NCI-H2081 treated with DMSO at 0.1 percent for 48 hours (cell line): ENCODE measurements at places on chromosomes 4 and X.

DNA sequence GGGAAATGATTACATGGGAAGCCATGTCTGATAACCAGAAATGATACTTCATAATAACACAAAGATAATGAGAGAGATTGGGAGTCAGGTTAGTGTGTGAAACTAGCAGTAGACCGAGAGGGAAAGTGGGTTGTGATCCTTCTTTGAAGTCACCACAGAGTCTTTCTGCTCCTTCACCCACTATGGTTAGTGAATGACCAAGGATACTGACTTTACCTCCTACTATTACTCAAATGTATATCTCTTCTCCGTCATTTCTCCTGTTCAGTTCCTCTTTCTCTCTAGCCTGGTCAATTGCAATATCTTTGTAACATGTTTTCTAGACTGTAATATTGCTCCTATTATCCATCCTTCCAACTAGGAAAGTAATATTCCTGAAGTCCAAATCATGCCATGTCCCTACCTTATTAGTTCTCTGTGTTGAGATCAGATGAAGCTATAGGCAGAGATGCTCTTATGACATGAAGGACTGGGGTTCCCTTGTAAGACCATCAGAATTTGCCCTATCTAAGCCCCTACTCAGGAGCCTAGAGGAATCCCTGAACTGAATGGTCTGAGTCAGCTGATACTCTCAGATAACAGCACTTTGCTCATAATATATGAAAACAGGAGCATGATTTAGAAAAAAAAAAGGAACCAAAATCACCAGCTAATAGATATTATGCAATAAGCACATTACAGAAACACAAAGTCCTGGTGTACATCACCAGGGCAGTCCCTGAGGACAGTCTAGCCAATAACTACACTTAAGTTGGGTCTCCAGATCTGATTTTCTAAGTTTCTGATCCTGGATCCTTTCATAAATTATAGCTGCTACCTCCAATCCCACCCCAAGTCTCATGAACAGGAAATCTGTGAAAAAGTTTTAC lies 81.2 kb downstream of the SHROOM3 start:
- DNase-seq, result no peak

GRCh38 chr4:116547632-116548031 lies 537.7 kb downstream of the TRAM1L1 start:
- no peak for DNase-seq

DNA sequence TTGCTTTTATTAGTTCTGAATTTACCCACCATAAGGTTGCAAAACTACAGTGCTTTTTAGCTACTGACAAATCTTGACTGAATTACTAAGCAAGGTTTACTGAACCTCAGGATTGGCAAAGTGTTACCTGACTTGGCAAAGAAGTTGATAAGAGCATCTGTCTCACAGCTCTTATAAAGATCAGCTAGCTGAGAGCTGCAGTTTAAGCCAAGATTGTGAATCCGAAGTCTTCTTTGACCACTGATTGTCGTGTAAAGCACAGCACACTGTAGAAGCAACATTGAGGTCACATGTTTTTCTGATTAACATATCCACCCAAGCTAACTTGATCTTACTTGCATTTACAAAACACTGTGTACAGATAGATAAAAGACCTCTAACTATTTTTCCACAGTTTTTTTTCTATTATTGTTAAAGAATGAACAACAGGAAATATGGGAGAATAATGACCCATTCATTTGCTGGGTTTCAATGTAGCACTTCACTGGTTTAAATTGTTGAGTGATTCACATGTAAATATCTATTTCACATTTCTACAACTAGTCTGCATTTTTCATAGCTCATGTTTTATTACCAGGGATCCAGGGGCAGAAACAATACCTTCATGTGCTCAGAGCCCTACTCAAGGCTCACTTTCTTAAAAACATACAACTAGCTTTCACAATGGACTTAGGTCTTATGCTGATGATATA lies 54.0 kb downstream of the METTL14 start:
- no peak for DNase-seq

GRCh38 chr4:184215709-184216328 lies 1.9 kb downstream of the ENPP6 start:
- no peak for DNase-seq

DNA sequence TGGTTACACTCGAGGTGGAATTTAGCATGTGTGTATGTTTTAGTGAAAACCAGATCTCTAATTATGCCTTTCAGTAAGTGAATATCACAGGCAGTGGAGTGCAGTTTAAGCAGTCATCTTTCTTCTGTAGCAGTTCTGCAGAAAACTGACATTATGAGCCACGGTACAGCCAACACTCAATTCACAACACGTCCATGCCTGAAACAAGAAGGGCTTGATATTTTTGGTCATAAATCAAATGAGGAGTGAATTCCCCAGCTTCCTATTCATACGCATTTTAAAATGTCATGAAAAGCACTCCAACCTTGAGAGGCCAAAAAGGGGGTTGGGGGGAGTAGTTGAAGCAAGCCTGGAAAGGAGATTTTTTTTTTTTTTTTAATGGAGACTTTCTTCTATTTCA lies 316.7 kb downstream of the ARHGAP10 start:
- DNase-seq, result no peak

DNA sequence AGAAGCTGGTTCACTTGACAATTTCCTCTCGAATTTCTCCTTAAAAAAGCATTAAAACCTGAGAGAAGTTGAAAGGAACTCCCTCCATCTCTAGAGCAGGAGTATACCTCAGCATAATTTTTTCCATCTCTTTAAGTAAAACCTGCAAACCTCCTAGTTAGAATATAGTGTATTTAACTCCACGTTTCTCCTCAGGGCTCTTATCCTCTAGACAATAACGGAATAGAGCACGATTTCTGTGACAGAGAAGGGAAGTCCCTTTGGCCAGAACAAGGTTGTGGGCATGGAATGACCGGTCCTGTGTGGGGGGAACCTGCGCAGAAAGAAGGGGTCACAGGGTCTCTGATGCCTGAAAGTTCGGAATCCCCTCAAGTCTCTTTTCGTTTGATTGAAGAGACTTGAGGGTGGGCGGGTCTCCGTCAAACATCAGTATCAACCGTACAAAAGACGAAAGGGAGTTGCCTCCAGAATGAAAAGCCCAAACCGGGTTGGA lies 697 bp downstream of the ZNF280C start:
- DNase-seq, result no peak

DNA sequence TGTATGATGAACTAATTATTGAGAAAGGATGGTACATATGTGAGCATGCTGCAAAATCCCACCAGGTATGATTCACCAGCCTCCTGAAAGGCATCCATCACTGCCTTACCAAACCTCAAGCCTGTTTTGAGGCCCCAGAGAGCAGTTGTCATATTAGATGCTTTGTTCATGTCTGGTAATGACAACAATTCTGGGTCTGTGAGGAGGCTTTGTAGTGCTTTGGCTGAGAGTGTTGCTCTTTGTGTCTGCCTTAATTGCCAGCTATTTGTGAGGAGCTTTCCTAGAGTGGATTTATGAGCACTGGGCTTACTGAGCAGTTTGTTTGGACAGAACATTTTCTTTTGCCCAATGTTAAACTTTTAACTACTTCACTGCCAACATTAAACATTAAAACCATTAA lies 69.2 kb downstream of the HEPH start:
- DNase-seq, result no peak

DNA sequence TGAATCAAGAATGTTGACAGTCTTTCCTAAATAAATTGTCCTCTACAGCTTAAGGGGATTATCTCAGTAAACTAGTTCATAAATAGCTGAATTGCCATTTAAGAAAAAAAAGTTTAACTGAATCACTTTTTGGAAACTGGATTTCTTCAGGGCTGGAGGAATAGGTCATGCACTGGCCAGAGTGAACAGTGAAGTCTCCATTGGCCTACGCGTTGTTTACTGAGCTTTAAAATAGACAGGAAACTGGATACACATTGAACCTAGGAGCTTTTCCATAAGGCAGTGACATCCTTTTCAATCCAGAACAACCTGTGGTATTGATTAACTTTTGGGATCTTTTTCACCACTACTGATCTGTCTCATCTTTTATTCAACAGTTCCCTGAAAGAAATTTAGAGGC lies 58.0 kb downstream of the COL4A6 start:
- DNase-seq, result no peak

DNA sequence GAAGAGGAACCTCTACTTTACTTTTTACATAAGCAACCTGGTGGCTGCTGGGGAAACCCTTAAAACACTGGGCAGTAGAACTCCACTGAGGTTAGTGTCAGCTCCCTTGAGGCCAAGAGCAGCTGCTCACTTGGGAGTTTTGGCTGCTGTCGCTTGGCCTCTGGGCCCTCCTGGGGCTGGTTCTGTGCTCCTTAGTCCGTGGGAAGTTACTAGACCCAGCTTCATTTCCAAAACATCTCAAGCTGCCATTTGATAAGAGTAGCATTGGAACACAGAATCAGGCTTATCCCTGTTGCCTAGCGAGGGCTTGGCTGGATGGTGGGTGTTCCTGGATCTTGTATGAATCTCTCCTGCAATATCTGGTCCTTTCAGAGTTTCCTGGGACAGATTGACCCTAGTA lies 26.1 kb downstream of the RNF4 start:
- DNase-seq, result no peak

DNA sequence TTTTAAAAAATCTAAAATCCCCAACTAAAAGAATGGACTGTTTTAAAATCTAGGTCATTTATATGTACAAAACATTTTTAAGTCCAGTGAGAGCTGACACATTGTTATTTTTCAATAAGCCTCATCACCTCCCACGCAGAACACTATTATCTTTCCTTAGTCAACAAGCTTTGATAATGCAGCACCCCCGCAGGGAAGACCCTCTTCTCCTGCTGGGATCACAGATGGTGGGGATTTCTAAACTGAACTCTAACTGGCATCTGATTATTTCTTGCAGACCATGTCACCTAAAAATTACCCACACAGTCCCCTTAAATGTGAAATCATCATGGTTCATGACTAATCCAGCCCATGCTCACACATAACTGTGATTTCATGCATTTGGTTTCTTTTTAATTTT lies 11.6 kb downstream of the SYTL4 start:
- no peak for DNase-seq

DNA sequence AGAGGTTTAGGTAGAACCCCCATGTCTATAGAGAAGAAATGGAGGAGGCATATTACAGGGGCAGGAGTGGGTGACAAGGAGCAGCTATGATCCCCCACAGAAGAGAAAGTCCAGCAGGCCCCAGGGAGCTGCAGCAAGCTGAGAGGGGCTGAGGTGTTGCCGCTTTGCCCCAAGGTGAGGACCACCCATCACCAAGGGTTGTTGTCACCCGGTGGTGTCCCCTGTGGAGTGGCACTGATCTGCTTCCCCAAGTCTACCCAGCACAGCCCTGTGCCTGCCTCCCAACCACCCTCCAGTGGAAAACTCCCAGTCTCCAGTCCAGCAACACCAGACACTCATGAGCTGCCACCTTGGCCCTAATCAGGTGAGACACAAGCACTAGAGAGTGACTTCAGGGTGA lies 149.3 kb upstream of the NOCT start:
- no peak for DNase-seq

DNA sequence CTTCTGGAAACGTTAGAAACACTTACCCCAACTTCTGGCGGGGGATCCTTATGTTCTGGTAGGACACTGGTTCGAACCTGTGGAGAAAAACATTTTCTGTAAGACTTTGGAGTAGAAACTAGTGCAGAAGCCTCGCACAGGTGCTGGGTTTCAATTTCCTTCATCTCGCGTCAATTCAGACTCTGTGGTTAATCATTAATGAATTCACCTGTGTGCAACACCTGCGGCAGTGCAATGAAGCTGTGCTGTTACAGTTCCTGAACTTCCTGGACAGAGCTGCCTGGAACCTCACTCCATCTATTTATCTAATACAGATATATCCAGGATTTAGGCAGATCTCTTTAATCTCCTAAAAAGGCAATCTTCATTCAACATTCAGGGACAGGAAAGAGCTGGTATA lies 531.4 kb downstream of the INPP4B start:
- DNase-seq, result no peak

DNA sequence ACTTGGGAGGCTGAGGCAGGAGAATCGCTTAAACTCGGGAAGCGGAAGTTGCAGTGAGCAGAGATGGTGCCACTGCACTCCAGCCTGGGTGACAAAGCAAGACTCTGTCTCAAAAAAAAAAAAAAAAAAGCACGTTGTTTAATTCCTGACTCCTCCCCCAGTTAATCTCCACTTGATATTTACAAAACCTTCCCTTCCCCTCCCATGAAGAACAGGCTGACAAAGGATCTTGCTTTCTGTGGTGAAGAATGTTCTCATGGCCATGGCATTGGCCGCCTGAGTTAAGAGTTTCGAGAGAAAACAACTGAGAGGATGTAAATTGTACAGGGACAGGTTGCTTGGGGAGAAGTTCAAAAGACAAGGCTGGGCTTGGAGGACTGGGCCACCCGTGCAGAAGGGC lies 168.2 kb upstream of the BCOR start:
- no peak for DNase-seq

DNA sequence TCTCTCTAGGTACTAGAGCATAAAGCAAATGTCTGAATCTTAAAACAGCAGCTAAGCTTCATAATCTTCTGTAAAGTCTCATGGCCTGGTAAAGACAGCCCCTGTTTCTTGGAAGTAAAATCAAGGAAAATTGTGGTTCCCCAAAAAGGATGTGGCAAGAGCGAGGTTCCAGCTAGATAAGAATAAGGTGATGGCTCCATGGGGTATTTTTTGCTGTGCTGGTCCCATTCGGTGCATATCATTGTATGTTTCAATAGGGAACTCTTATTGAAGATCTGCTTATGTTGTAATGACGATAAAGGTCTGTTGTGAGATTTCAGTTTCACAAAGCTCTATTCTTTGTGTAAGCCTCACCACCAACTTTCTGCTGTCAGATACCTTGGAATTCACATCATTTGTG lies 316.9 kb upstream of the NOCT start:
- no peak for DNase-seq

- DNase-seq, result peak; percentile 47
Observed at GRCh38 chr4:29817961-29818360, 902.2 kb upstream of the PCDH7 start.

DNA sequence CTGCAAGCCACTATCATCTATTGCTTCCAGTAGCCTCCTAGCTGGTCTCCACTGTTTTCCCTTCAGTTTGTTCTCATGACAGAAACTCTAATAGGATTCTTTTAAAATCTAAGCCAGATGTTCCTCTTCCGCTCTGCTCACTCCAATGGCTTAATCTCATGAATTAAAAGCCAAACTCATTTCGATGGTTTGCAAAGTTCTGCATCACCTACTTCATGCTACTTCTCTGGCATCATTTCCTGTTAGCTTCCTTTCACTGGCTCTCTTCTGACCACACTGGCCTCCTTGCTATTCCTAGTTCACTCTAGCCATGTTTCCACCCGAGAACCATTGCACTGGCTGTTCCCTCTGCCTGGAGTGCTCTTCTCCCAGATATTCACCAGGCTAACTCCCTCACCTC lies 102.0 kb upstream of the LSM6 start:
- no peak for DNase-seq

- no peak for DNase-seq
Observed at GRCh38 chr4:162767083-162767482, 399.6 kb downstream of the NAF1 start.

- DNase-seq, result no peak
Observed at GRCh38 chr4:40337051-40337450, 1.9 kb downstream of the CHRNA9 start.
